ENCODE measurements at places on chromosomes 3 and 15.

DNA sequence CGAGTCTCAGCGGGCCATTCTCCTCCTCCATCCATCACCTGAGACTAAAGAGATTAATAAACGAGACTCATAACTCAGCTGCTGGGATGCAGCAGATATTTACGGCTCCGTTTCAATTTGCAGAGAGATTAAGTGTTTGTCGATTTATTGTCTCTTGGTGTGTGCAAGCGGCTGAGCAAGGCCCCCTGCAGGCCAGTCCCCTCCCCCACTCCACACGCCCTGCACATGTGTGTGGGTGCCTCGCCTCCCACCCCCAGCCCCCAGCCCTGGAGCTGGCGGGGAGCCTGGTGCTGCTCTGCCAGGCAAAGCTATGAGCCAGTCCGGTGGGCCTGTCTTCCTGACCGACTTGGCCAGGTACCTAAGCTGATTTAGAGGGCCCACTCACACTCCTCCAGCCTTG is 63.0 kb downstream of the CYP11A1 start:
- no peak for DNase-seq

GRCh38 chr15:32704395-32704981 is 13.3 kb upstream of the GREM1 start:
- no peak for DNase-seq

DNA sequence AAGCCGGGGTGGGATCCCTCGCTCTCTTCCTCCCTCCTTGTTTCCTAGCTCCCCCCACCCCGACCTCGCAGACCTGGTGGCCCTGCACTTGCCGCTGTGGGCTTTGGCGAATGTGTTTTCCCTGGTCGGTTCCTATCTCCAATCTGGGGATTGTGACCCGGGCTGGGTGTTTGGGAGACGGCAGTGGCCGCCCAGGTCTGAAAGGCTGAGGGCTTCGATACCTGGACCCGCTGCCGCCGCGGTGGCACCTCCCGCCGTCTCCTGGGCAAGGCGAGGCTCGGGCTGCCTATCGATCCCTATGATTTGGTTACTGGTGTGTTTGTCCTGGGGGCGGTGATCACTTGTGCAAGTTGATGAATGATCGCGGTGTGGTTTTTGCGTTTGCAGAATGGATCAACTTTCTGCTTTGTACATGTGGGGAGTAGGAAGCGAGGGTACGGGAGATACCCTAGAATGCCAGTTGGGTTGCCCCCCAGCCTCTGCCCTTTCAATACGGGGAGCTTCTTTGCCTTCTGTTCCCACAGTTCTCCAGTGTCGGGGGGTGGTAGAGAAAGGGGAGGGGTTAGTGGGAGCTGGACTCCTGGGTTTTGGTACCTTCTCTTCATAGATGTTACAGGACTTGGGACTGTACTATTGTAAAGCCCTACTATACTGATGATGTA is 3.0 kb downstream of the BBX start:
- DNase-seq = no peak

DNA sequence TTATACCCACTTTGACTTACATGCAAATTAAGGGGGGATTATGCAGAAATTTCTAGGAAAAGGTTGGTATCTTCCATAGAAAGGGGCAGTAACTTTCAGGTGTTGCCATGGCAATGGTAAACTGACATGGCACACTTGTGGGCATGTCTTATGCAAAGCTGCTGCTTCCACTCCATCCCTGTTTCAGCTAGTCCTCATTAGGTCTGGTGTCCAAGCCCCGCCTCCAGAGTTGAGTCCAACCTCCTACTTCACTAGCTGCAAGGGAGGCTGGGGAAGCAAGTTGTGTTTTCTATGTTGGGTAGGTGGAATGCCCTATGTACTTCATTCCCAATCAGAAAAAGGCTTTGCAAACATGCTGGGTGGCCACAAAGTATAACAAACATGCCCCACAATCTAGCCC is 14.7 kb upstream of the KLHL40 start:
- DNase-seq = no peak

- no peak for DNase-seq
These were observed 24.1 kb upstream of the SLC6A1 start for GRCh38 chr3:10968401-10968800.

- no peak for DNase-seq
These were observed 242.8 kb downstream of the BBX start for GRCh38 chr3:107765524-107765923.

- DNase-seq = no peak
These were observed 360.1 kb downstream of the LSAMP start for GRCh38 chr3:116084999-116085791.

GRCh38 chr3:58880182-58880581 is 169.6 kb downstream of the CFAP20DC start:
- no peak for DNase-seq

All from activated naive CD8-positive, alpha-beta T cell treated with anti-CD3 and anti-CD28 coated beads, Interleukin-2, amount 50 U/mL, for 16 hours (primary cell).